ENCODE measurements at places on chromosomes 6 and 20. TPM values are rescaled to one million over a fixed set of nuclear protein-coding genes. Genes with fewer than 3 reads are reported as not detected.

The ME1 gene
- total RNA-seq = 14.5 TPM

The OXT gene
- not detected for total RNA-seq

The AGER gene
- total RNA-seq = 14.3 TPM

The OR2J3 gene
- total RNA-seq = not detected

The ESR1 gene
- total RNA-seq = 0.50 TPM

The SIGLEC1 gene
- total RNA-seq = not detected

The DDX43 gene
- total RNA-seq = 11.4 TPM

The PGC gene
- total RNA-seq = not detected

The RSPO4 gene
- not detected for total RNA-seq

The METTL24 gene
- total RNA-seq = not detected

The RAD21L1 gene
- not detected for total RNA-seq

The STAU1 gene
- 147 TPM for total RNA-seq

The RFX6 gene
- total RNA-seq = not detected

- no peak overlapping the region for H3K27ac ChIP-seq
- H3K27me3 ChIP-seq = no peaks in the 10 kb centered on the region
- no peak for DNase-seq
- no peaks in the 10 kb centered on the region for H3K36me3 ChIP-seq
- no peaks in the 10 kb centered on the region for H3K4me1 ChIP-seq
These were observed 8.8 kb upstream of the FBXO30 start for GRCh38 chr6:145823328-145823944.

DNA sequence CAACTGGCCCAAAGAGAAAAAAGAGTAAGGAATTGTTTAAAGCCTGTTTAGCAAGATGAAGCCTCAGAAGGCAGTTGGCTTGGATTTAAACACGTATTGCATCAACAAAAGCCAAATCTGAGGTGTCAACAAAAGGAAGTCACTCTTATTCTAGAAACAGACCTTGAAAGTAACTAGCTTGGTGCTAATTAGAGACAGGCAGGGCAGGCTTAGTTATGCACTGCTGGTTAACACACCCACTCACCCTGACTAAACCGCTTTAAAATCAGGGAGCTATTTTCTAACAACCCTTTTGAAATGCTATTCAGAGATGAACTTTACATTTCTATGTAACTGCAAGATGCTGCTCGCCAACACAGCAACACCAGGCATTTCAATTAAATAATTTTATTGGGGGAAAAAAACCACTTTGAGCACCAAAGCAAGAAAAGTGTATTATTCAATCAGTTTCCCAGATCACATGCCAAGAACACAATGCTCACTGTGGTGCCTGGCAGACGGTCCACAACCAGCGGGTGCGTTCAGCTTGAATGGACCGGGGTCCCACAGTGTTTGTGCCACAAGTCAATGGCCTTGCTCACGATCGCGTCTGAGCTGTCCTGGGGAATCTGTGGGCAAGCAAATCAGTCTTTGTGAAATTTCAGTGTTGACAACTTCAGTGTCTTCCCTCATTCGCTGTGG lies 23.6 kb downstream of the TBC1D7 start:
- H3K27ac ChIP-seq = no peak overlapping the region
- no peaks in the 10 kb centered on the region for H3K36me3 ChIP-seq
- H3K27me3 ChIP-seq = no peaks in the 10 kb centered on the region
- H3K4me1 ChIP-seq = no peaks in the 10 kb centered on the region

- H3K36me3 ChIP-seq = no peaks in the 10 kb centered on the region
- no peak for DNase-seq
- H3K4me1 ChIP-seq = peaks cover 10% of the 10 kb centered on the region
- H3K27ac ChIP-seq = no peak overlapping the region
- no peaks in the 10 kb centered on the region for H3K27me3 ChIP-seq
These were observed 439.2 kb downstream of the PKHD1 start for GRCh38 chr6:51648236-51648635.

- no peak for DNase-seq
- no peaks in the 10 kb centered on the region for H3K27me3 ChIP-seq
- H3K36me3 ChIP-seq = peaks cover 16% of the 10 kb centered on the region
- no peak overlapping the region for H3K4me3 ChIP-seq
These were observed 18.6 kb downstream of the FKBP1A start for GRCh38 chr20:1374246-1374645.

DNA sequence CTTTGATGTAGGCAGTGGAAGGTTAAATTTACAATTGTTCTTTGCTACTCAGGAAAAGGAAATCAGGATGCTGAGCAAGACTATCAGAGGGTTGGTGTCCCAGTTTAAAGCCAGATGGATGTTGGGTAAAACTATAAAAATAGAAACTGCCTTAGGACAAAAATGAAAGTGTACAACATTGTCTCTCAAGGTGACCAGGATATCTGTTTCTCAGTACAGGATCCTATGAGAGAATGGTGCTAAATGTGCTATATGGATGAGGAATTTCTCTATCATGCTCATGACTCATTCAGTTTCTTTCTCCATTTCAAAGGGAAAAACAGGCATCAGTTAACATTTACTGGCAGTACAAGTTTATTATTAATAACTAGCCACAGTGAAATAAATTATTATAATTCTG lies 534.2 kb upstream of the GJE1 start:
- no peak for DNase-seq
- no peaks in the 10 kb centered on the region for H3K4me1 ChIP-seq
- peaks cover 4% of the 10 kb centered on the region for H3K36me3 ChIP-seq
- H3K27me3 ChIP-seq = no peaks in the 10 kb centered on the region
- H3K27ac ChIP-seq = no peak overlapping the region

GRCh38 chr6:28137505-28137981 lies 4.1 kb upstream of the ZKSCAN8 start:
- no peak for DNase-seq
- H3K36me3 ChIP-seq = peaks cover 45% of the 10 kb centered on the region
- peaks cover 30% of the 10 kb centered on the region for H3K4me1 ChIP-seq

- DNase-seq = no peak
- peaks cover 42% of the 10 kb centered on the region for H3K4me1 ChIP-seq
- no peak overlapping the region for H3K4me3 ChIP-seq
- H3K27me3 ChIP-seq = no peaks in the 10 kb centered on the region
- peak overlapping the region; percentile 52 for H3K27ac ChIP-seq
These were observed 19.8 kb downstream of the XRN2 start for GRCh38 chr20:21322921-21323331.

- no peak for DNase-seq
- H3K27ac ChIP-seq = peak overlapping the region; percentile 67
- peaks cover 19% of the 10 kb centered on the region for H3K4me1 ChIP-seq
These were observed 812 bp upstream of the SMIM13 start for GRCh38 chr6:11092668-11093375.

- no peak overlapping the region for H3K4me3 ChIP-seq
- H3K27ac ChIP-seq = no peak overlapping the region
- H3K4me1 ChIP-seq = no peaks in the 10 kb centered on the region
- no peaks in the 10 kb centered on the region for H3K27me3 ChIP-seq
- DNase-seq = no peak
These were observed 17.6 kb upstream of the FUCA2 start for GRCh38 chr6:143529095-143529494.

DNA sequence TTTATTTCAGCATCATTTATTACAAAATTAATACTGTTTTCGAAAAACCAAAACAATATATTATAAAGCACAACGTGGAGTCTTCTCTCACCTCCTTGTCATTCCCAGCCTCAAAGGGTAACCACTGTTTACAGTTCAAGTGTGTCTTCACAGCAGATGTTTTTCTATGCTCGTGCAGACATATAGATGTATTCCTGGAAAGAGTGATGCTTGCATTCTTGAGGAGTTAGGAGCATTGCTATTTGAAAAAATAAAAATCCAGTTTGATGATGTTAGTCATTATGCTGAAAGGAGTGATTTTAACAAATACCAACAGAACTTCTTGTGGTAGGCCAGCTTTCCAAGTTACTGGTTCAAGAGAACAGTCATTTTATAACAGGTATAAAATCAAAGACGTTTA lies 234.9 kb downstream of the BCKDHB start:
- no peaks in the 10 kb centered on the region for H3K4me1 ChIP-seq
- H3K4me3 ChIP-seq = no peak overlapping the region
- H3K36me3 ChIP-seq = no peaks in the 10 kb centered on the region

DNA sequence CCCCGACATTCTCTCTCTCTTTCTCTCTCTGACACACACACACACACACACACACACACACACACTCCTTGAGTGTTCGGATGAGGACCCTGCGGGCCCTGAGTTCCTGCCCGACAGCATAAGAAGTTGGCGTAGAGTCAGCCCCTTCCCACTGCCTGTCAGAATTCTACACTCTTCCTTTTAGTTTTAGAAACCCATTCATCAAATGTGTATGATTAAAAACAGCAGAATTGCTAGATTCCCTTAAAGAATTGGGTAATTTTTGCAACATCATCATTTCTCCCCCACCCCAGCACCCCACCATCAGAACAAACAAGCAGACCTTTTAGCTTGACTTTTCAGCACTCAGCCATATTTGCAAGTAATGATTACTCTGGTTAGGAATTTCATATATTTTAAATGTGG lies 322.8 kb downstream of the FARS2 start:
- no peaks in the 10 kb centered on the region for H3K4me1 ChIP-seq
- DNase-seq = no peak
- no peak overlapping the region for H3K4me3 ChIP-seq
- H3K36me3 ChIP-seq = no peaks in the 10 kb centered on the region
- no peak overlapping the region for H3K27ac ChIP-seq

- H3K4me1 ChIP-seq = peaks cover 25% of the 10 kb centered on the region
- no peak overlapping the region for H3K27ac ChIP-seq
- no peaks in the 10 kb centered on the region for H3K36me3 ChIP-seq
These were observed 136.4 kb downstream of the OR2B2 start for GRCh38 chr6:27775796-27776184.

GRCh38 chr20:64268174-64268573 lies 12.6 kb downstream of the PCMTD2 start:
- H3K36me3 ChIP-seq = peaks cover 8% of the 10 kb centered on the region
- no peak overlapping the region for H3K27ac ChIP-seq
- DNase-seq = no peak
- H3K4me3 ChIP-seq = no peak overlapping the region
- H3K27me3 ChIP-seq = no peaks in the 10 kb centered on the region

- no peak overlapping the region for H3K4me3 ChIP-seq
- H3K36me3 ChIP-seq = no peaks in the 10 kb centered on the region
- H3K27me3 ChIP-seq = no peaks in the 10 kb centered on the region
- H3K4me1 ChIP-seq = peaks cover 63% of the 10 kb centered on the region
- no peak overlapping the region for H3K27ac ChIP-seq
These were observed 23.4 kb upstream of the PTGIS start for GRCh38 chr20:49591217-49591865.

- no peaks in the 10 kb centered on the region for H3K27me3 ChIP-seq
- H3K27ac ChIP-seq = no peak overlapping the region
- no peaks in the 10 kb centered on the region for H3K4me1 ChIP-seq
- peaks cover 21% of the 10 kb centered on the region for H3K36me3 ChIP-seq
- H3K4me3 ChIP-seq = no peak overlapping the region
These were observed 19.4 kb downstream of the NCOA5 start for GRCh38 chr20:46070215-46070900.

DNA sequence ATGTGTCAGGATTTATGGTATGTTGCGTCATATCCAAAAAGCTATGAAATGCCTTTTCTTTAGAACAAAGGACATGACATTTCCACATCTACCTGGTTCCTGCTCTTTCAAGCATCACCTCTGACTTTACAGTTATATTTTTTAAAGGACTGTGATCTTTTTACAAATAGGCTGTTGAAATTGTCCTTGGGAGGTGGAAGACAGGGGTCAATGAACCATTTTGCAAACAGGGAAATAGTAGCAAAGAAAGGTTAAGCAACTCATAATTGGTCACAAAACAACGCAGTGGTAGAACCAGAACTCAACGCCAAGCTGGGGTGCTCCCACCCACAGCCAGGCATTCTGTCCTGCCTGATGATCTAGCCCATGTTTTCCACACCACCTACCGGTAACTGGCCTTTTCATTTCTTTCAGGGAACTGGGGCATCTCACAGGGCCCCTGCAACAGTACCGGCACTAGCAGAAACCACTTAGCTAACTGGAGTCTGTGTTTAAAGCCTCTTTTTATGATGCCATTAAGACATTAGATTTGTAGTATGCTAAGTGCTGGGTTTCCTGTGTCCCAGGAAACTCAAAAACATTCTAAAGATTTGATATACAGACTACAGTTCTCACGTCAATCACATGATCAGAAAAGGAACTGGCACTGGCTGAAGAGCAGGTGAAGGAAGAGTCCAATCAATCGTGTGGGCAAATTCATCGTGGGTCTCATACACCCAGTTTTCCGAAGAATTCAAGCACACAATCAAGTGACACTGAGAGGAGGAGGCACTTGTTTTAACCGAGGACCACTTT lies 13.9 kb downstream of the ZNF217 start:
- peak overlapping the region; percentile 63 for H3K4me3 ChIP-seq
- H3K36me3 ChIP-seq = peaks cover 82% of the 10 kb centered on the region
- H3K4me1 ChIP-seq = peaks cover 60% of the 10 kb centered on the region

- H3K4me3 ChIP-seq = no peak overlapping the region
- no peaks in the 10 kb centered on the region for H3K27me3 ChIP-seq
- H3K4me1 ChIP-seq = peaks cover 13% of the 10 kb centered on the region
- H3K36me3 ChIP-seq = no peaks in the 10 kb centered on the region
- DNase-seq = no peak
These were observed 106.1 kb downstream of the TNFAIP3 start for GRCh38 chr6:137973201-137973600.

DNA sequence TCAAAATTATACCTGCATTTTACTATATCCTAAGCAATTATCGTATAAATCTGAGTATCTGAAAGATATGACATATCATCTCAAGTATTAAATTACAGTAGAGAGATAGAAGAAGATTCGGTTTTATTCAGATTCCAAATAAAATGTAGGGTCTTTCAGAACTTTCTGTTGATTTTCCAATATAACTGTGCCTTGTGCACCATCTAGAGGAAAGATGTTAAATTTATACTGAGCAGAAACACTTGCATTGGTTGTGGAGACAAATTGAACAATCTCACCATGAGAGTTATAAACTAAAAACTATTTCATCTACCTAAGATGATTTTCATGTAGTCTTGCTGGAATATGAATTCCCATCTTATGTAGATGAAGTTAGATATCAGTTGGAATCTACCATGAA lies 26.8 kb upstream of the HSF2 start:
- H3K27ac ChIP-seq = no peak overlapping the region
- no peak for DNase-seq
- H3K4me1 ChIP-seq = peaks cover 12% of the 10 kb centered on the region
- no peaks in the 10 kb centered on the region for H3K27me3 ChIP-seq
- no peak overlapping the region for H3K4me3 ChIP-seq

GRCh38 chr20:52895235-52895634 lies 76.9 kb upstream of the TSHZ2 start:
- H3K4me3 ChIP-seq = no peak overlapping the region
- peaks cover 40% of the 10 kb centered on the region for H3K27me3 ChIP-seq
